ENCODE measurements at places on chromosomes 5 and 9.

GRCh38 chr5:112975721-112976431, 722 bp upstream of the DCP2 start:
- DNase-seq = no peak

DNA sequence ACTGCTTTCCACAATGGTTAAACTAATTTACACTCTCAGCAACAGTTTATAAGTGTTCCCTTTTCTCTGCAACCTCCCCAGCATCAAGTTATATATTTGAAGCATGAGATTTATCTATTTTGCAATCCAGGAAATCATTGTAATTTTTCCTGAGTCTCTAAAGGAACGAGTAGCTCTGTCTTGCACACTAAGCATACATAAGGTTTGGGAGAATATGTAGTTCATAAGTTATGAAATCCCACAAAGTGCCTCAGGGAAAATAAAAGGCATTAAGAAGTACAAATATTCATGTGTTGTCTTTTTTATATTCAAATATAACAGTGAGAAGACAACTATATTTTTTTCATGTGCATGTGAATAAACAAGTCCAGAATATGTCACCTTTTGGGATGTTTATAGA, 377.1 kb upstream of the RORB start:
- DNase-seq = no peak

DNA sequence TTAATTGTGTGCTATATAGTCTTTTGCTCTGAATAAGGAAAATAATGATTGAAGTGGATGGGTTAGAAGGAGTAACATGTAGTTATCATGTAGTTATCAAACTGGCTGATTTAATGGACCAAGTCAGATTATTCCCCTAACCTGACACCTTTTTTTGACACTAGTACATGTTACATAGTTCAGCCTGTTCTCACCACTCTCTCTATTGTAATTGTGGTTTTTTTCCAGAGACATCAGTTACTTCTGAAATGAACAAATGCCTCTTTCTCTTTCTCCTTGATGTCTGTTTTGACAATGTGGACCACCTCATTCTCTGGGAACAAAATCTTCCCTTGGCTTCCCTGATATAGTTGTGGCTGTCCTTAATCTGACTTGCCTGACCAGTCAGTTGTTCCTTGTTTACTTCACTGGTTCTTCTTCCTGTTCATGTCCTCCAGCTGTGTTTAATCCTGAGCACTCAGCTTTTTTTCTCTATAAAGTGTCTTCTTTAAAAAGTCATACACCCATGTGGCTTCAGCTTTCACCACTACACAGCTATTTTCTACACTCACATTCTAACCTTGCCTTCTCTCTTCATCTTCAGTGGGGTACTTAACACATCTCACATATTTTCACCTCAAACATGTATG, 243.4 kb downstream of the ARRDC3 start:
- DNase-seq = no peak

- no peak for DNase-seq
Measured at GRCh38 chr9:124124729-124125650, 113.4 kb downstream of the LHX2 start.

- DNase-seq = no peak
Measured at GRCh38 chr9:91154686-91155085, 207.0 kb downstream of the AUH start.

- DNase-seq = no peak
Measured at GRCh38 chr5:84069608-84070179, 315.0 kb downstream of the EDIL3 start.

DNA sequence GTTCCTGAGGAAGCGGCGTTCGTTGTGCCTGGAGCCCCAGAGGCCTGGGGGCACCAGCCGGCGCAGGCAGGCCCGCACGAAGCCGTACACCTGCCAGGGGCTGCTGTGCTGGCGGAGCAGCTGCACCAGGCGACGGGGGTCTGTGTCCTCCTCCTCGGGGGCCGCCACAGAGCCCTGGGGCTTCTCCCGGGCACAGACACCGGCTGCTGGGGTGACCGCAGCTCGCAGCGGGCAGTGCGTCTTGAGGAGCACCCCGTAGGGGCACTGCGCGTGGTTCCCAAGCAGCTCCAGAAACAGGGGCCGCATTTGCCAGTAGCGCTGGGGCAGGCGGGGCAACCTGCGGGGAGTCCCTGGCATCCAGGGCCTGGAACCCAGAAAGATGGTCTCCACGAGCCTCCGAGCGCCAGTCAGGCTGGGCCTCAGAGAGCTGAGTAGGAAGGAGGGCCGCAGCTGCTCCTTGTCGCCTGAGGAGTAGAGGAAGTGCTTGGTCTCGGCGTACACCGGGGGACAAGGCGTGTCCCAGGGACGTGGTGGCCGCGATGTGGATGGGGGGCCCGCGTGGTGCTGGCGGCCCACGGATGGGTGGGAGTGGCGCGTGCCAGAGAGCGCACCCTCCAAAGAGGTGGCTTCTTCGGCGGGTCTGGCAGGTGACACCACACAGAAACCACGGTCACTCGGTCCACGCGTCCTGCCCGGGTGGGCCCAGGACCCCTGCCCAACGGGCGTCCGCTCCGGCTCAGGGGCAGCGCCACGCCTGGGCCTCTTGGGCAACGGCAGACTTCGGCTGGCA, 1.3 kb downstream of the TERT start:
- no peak for DNase-seq

- DNase-seq = peak; percentile 86
Measured at GRCh38 chr5:1008451-1009358, at the start of gene NKD2. TSS of gene NKD2 (plus strand) at chr5:1008802. CDS start at chr5:1009058, 256 bp downstream.

DNA sequence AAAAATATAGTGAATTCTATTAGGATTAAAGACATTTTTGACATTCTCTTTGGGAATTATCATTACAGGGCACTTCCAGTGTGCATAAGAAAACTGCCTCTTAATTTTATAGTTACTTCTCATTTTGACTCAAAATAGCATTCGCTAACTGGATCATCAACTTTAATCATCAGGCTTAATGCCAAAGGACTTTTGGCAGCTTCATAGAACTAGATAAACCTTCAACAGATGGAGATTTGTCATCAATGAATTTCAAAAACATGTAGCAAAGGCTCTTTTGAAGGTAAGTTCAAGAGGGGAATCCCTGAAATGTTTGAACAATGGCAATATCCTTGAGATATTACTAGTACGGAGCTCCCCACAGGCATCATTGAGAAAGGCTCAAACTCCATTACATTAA, 447.2 kb downstream of the PDE4D start:
- no peak for DNase-seq

DNA sequence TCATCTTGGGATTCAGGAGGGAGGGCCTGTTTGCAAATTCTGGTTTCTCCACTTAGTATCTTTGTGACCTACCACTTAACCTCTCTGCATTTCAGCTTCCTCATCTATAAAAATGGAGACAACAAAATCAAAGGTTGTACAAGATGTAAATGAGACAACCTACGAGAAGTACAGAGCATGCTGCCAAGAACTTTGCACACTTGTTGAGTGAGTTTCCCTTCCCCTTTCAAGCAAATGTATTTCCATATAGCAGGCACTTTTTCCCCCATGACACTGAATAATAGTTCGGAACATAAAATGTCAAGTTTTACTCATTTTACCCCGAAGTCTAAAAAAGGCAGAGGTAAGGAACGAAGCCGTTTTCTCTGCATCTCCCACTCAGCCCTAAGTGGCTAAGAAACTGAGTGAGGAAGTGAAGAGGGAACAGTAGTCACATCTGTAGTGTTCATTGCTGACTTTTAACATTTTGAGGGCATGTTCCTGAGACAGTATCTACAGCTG, 159.0 kb downstream of the TLE1 start:
- DNase-seq = no peak

DNA sequence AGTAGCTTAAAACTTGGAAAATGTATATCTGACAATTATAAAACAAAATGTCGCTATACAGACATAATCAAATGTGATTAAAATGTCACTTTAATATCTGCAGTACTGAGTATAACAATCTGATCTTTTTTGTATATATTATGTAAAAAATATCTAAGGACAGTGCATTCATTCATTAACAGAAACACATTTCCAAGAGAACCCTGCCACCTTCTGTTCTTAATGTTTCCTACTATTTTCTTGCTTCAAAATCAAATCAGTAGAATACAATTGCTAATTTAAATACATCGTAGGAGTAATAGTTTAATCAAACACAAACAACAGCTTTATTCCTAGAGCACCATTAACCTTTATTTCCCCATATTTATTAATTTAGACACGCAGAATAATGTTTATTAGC, 142.6 kb upstream of the ST8SIA4 start:
- no peak for DNase-seq

GRCh38 chr5:142617416-142618129, 68.3 kb downstream of the FGF1 start:
- DNase-seq = no peak

- DNase-seq = no peak
Measured at GRCh38 chr5:55072666-55073065, 29.8 kb upstream of the GZMA start.

DNA sequence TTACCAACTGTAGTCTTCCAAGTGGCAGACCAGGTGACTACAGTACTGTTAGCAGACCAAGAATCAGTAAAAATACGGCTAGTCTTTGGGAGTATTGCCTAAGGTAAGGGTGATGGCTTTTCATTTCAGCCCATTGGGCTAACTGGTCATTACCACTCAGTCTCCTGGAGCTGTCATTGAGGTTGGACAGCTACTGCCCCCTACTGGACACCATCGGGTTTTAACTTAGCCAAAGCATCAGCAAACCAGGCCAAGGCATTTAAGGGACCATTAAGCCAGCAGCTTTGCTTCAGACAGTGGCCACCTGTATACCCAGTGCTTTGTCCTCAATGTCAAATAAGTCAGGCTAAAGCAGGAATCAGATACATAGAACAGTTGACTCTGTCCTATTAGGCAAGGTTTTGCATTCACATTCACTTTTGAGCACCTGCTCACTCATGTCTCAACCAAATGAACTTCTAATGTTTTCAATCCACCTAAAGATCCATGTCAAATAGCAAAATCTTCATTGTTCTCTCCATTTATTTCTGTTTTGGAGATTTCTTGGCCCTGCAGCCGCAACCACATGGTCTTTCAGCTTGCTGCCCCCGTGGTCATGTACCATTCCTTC, 117.2 kb downstream of the INVS start:
- DNase-seq = peak; percentile 47

DNA sequence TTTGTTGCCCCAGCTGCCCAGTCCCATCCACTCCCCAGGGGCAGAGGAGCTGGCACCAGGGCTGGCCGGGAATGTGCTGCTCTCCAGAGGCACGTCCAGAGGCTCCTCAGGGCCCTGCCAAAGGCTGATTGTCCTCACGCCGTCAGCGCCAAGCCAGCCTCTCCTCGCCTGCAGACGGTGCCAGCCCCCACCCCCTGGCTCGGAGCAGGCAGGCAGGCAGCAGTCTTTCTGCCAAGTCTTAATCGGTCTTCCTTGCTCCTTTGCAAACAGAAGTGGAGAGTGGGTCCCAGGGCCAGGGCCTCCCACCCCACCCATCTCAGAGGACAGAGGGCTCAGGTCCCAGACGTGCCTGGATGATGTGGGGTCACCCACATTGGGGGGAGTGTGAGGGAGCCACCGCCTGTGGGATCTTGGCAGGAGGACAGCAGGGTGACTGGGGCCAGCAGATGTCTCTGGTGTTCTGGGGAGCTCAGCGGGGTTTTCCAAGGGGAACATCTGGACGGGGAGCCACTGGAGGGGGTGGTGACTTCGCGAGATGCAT, 36.3 kb downstream of the FAM163B start:
- peak; percentile 28 for DNase-seq
